RPMI7951 (cell line): ENCODE measurements at places on chromosomes 11 and 22. TPM values are rescaled to one million over a fixed set of nuclear protein-coding genes. Genes with fewer than 3 reads are reported as not detected.

Gene CARD16
- total RNA-seq = 22.5 and 28.8 TPM in 2 replicates

Gene ANO5
- total RNA-seq = not detected in 2 replicates

DNA sequence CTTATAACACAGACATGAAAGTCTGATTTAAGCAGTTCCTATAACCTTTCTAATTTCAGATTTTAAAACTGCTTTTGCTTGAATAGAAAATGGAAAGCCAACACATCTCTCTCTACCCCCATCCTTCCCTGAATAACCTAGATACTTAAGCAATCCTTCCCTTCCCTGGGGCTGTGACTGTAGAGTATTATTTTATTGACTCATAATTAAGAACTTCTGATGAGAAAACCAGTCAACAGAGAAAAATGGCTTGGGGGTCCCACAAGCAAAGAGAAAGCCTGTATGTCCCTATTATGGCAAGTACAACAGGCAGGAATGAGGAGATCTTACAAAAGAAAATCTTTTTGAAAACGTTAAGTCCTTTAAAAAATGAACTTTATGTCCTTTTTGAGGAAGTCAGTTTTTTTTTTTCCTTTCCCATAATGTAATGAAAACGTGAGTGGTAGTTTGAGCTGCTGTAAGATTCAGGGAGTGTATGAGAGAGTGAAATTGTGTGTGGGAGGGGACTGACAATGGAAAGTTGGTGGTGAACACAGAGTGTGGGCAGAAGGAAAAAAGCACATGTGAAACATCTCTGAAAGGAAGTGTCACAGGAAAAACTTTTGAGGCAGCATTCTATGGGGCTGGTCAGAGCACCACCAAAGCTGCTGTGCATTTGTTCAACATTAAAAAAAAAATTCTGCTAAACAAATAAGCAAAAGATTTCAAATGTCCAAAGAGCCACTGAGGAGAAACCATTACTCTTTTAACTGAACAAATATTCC lies 154.6 kb downstream of the MAML2 start:
- peak; percentile 82 for DNase-seq

Gene ATG2A
- 6.6 and 7.2 TPM in 2 replicates for total RNA-seq

DNA sequence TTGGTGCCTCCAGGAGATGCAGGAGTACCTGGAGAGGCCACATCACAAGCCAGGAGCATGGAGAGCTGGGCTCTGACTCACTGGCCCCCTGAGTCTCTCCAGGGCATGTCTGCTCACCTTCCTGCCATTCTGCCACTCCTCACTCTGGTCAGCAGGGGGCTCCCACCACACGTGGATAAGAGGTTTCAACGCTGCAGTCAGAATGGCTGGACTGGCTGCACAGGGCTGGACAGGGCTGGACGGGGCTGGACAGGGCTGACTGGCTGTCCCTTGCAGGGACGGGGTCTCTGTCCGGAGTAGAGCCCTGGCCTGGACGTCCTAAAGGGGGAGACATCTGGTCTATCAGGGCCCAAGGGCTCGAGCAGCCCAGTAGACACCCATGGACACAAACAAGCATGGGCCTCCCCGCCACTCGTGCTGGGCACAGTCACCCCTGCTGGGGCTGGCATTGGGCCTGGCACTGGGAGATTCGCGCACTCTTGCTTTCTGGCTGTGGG lies 34.6 kb downstream of the CYTH4 start:
- DNase-seq = peak; percentile 78

Gene KCNE3
- 1.3 and 1.9 TPM in 2 replicates for total RNA-seq

Gene HARBI1
- total RNA-seq = 3.7 and 4.2 TPM in 2 replicates

Gene REXO2
- total RNA-seq = 331 and 366 TPM in 2 replicates
